Stomach (tissue), 19 donors: ENCODE measurements at places on chromosomes 16 and 17.

DNA sequence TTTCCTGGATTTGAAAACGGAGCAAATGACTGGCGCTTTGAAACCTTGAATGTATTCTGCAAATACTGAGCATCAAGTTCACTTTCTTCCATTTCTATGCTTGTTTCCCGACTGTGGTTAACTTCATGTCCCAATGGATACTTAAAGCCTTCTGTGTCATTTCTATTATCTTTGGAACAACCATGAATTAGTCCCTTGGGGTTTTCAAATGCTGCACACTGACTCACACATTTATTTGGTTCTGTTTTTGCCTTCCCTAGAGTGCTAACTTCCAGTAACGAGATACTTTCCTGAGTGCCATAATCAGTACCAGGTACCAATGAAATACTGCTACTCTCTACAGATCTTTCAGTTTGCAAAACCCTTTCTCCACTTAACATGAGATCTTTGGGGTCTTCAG lies 32.3 kb downstream of the BRCA1 start:
- DNase-seq = no peak

DNA sequence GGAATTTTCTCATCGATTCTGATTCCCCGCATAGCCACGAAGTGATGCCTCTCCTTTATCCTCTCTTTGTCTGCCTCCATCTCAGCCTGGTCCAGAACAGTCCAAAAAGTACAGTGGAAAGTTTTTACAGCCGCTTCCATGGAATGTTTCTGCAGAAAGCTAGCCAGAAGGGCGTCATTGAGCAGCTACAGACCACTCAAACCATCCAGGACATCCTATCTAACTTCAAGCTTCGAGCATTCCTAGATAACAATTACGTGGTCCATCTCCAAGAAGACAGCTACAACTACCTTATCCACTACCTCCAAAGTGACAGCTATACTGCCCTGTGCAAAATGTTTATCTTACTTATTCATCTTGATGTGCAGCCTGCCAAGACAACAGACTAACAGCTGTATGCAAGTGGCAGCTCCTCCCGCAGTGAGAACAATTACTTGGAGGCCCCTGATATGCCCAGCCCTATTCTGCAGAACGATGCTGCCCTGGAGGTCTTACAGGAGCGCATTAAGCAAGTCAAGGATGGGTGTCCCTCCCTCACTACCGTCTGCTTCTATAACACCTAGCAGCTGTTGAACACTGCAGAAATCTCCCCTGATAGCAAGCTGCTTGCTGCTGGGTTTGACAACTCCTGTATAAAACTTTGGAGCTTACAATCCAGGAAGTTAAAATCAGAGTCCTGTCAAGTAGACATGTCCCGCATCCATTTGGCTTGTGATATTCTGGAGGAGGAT lies 38.9 kb downstream of the SLFN12L start:
- no peak for DNase-seq

GRCh38 chr17:67746704-67747571 lies 29.2 kb downstream of the NOL11 start:
- peak; percentile 62 for DNase-seq

DNA sequence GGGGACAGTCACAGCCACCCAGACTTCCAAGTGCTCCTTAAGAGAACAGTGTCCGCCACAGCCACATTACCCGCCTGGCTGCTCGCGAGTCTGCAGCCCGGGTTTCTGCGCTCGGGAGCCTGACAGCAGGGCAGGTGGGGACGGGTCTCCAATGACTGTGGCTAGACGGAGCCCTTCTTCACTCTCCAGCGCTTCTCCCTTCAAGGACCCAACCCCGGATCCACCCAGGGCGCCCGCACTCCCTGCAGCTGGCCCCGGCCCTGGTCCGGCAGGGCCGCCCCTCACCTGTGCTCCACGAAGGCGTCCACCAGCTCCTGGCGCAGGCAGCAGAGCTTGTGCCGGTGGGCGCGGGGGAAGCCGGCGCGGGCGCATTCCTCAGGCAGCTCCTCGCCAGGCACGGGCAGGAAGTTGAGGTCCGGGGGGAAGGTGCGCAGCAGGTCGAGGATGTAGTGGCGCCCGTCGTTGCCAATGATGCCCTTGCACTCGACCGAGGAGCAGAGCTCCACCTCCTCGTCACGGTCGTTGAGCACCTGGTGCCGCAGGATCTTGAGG lies 13.9 kb downstream of the CLUH start:
- DNase-seq = no peak

DNA sequence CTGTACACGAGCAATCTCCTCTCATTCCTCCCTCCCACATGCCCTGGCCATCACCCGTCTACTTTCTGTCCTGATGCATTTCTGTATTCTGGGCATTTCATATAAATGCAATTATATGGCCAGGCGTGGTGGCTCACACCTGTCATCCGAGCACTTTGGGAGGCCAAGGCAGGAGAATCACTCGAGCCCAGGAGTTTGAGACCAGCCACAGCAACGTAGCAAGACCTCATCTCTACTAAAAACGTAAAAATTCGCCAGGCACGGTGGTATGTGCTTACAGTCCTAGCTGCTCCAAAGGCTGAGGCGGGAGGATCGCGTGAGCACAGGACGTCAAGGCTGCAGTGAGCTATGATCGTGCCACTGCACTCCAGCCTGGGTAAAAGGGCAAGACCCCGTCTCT lies 4.8 kb downstream of the MEAK7 start:
- DNase-seq = no peak

DNA sequence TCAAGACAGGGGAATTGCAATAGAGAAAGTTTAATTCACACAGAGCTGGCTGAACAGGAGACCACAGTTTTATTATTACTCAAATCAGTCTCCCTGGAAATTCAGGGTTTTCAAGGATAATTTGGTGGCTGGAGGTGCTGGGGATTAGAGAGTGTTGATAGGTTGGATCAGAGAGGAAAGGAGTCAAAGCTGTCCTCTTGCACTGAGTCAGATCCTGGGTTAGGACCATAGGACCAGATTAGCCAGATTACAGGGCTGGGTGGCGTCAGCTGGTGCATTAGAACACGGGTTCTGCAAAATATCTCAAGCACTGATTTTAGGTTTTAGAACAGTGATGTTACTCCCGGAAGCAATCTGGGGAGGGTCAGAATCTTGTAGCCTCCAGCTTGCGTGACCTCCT lies 1.8 kb upstream of the NSMCE1 start:
- no peak for DNase-seq

GRCh38 chr16:35596467-35596866 lies 2137.1 kb downstream of the TP53TG3F start:
- DNase-seq = no peak

DNA sequence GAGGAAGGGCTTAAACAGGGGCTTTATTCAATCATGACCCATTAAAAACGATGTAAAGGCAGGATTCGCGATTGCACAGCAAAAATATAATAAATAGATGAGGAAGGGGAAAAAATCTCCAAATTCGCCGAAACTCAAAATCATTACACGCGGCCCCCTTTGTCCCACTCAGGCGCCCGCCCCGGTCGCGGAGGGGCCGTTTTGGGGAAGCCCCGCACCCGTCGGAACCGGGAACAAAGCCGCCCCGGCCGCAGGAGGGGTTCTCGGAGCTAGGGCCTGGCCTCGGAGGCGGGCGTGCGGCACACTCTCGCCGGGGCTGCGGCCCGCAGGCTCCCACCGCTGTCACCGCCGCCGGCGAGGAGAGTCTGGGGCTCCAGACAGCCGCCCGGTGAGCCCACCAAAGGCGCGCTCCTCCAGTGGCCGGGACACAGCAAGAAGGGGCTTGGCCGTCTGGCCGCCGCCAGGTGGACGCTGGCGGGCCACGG lies 521 bp downstream of the C16orf87 start:
- peak; percentile 71 for DNase-seq

- no peak for DNase-seq
These were observed 44.9 kb downstream of the ABCA5 start for GRCh38 chr17:69282002-69282401.

DNA sequence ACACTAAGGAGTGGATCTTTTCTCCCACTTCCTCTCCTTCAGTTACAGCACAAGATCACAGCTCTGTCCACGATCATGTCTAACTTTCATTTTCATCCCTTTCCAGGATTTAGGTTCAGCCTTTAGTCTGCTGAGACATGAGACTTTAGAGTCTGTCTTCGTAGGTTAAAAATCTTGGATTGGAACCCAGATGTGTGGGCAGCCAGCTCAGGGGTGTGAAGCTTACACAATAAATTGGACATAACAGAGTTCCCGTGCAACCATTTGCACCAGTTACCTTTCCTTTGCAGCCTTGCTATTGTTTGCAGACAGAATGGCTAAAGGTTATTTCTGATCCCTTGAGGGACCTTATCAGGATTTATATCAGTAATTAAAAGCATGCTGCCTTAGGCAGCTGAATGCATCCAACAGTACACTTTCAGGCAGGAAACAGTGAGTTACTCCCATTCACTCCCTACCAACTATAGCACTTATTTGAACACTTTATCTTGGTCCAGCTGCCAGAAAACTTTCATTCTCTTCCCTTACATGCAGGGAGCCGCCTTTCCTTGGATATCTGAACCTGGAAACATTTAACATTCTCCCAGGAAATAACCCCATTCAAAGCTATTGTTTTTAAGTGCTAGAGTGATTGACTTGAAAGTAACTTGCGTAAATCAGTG lies 87.3 kb downstream of the TMEM100 start:
- DNase-seq = no peak

GRCh38 chr17:35747540-35748017 lies 5.5 kb downstream of the GAS2L2 start:
- DNase-seq = peak; percentile 92

- DNase-seq = no peak
These were observed 211.7 kb upstream of the CHMP6 start for GRCh38 chr17:80779961-80780380.

GRCh38 chr16:78624366-78624765 lies 524.9 kb downstream of the WWOX start:
- DNase-seq = peak; percentile 35

- no peak for DNase-seq
These were observed 124.5 kb downstream of the ZNF778 start for GRCh38 chr16:89341697-89342694.

- DNase-seq = no peak
These were observed 284 bp upstream of the COPZ2 start for GRCh38 chr17:48037838-48038323.

DNA sequence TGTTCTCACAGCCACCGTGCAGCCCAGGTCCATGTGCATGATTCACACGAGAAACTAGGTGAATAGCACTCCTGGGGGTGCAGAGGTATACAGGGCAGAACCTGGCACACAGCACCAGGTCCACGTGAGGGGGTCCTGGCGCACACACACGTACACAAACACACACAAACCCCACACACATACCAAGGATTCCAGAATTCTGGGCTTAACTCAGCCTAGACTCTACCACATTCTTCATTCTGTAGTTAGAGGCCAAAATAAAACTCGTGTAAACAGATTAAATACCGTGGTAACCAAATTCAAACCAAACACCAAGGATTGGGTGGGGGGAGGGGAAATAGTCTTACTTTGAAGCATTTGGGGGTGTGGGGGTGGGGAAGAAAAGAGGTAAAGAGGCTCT lies 58.5 kb downstream of the XYLT1 start:
- no peak for DNase-seq

GRCh38 chr16:4116325-4117249 lies at the start of gene ADCY9:
Gene ADCY9 (minus strand): TSS chr16:4116442. CDS start chr16:4115442, 1,000 bp downstream.
- peak; percentile 80 for DNase-seq

DNA sequence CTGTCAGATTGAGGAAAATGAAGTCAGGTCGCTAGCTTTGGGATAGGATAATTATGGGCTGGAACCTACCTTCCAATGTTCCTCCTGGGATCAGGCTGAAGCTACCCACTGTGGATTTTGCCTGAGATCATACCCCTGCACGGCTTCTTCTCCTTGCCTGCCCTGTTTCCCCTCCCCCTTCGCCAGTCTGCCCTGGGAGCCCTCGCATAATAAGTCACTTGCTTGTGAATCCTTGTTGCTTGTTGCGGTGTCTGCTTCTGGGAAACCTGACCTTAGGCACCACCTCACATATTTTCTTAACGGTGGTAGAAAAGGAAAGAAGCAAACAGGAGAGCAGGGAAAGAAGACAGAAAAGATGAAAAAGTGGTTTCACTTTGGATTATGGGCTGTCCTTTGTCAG lies 13.3 kb upstream of the PMP22 start:
- DNase-seq = no peak

- DNase-seq = no peak
These were observed 616.7 kb downstream of the KCNJ2 start for GRCh38 chr17:70786081-70786480.

DNA sequence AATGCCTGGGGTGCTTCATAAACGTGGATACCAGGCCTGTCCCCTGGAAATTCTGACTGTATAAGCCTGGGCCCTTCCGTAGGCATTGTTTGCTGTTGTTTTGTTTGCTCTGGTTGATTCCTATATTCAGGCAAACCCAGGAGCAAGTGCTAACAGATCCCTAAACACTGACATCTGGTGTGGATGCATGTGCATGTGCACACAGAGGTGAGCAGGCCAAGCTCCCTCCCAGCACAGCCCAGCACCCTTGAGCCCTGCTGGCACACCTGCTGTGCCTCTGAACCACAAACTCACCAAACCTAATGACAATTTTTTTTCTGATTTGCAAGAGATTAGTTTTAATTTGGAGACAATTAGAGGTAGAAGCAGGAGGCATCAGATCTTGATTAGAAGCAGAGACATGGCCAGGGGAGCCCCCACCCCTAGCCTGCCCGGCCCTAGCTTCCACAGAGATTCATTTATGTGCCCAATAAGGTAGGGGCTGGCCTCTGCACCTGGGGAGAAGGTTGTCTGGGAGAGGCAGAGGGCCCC lies 40.4 kb downstream of the TMEM132E start:
- DNase-seq = no peak

GRCh38 chr16:47660540-47660939 lies 199.4 kb downstream of the PHKB start:
- no peak for DNase-seq

GRCh38 chr17:31279401-31279800 lies 17.6 kb downstream of the OMG start:
- DNase-seq = no peak

- no peak for DNase-seq
These were observed 6.7 kb upstream of the CAPN15 start for GRCh38 chr16:520847-521246.

DNA sequence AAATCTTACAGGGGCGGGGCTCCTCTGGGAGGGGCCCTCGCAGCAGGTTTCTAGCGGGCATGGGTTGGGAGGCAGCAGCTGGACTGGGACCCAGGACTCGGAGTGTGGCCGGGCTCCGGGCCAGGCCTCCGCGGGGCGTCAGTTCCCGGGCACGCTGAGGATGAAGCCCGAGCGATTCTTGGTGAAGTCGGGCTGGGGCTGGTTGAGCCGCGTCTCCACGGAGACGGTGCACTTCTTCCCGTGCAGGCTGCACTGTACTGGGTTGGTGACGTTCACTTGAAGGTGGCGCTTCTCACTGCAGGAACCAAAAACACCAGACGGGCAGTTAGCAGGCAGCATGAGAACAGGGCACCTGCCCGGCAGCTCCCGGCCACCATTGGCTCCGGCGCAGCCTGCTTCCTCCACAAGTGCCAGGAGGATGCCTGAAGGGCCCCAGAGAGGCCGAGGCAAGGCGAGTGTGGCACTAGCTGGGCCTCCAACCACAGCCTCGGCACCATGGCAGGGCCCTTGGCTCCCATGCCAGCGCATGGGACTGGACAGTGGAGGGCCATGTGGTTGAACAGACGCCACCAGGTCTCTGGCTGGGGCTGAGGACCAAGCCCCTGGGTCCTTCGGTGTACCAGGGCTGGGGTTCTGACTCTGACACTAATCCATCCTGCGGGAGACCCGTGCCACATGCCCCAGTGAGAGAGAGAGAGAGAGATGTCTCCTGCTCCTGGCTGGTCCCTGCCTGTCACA lies 8.0 kb downstream of the CDK5R1 start:
- no peak for DNase-seq

- no peak for DNase-seq
These were observed at the start of gene NEUROD2 for GRCh38 chr17:39607851-39608130. Gene NEUROD2 (minus strand): TSS chr17:39607920. CDS start chr17:39606599, 1,321 bp downstream.
